ENCODE measurements at places on chromosomes 2 and 18. TPM values are rescaled to one million over a fixed set of nuclear protein-coding genes. Genes with fewer than 3 reads are reported as not detected.

Gene LRRC30
- not detected for total RNA-seq

GRCh38 chr2:25371253-25372241 is 29.8 kb upstream of the DNMT3A start:
- no peak for DNase-seq

Gene CRYBA2
- 5.6 TPM for total RNA-seq

GRCh38 chr2:70090706-70091334 is 3.5 kb downstream of the PCBP1 start:
- no peak for DNase-seq

DNA sequence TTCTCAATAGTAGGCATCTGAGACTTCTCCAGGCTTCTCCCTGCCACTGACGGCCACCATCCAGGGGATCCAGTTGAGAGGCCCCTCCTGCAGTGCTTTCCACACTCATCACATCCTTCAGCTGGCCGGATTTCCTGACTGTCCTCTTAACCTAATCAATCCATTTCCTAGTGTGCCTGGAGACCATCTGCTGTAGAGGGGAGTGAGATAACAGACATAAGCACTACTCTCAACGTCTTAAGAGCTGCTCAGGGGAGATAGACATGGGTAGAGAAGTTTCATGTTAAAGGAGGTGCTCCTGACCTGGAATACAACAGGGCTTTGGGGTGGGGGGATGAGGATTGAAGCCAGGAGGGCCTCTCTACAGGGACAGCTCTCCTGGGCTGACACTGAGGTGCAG is 14.2 kb downstream of the SPR start:
- no peak for DNase-seq

DNA sequence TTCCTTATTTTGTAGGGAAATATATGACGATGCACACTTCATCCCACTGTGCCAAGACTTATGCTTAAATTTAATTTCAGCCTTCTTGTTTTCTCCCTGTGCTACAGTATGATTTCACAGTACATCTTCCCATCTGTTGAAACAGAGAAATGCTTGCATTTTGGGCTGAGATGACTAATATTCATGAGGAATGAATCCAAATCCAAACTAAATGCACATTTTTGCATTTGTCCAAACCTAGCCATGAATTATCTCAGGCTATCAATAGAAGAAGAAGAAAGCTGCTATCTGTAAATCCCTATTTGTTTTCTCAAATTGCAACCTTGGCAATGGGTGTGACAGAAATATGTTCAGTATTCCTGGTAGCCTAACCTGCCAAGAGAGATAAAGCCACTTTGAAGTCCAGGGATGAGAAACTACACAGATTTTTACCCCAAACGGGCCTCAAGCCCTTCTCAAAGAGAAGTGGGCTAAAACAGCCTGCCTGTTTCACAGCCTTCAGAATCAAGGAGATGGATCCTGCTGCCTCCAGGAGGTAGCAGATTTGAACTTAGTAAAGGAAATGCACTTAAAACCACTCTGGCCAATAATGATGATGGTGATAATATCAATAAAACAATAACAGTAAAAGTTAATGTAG is 306.9 kb upstream of the NT5C1B start:
- no peak for DNase-seq

- DNase-seq: peak; percentile 77
Observed at GRCh38 chr2:162073888-162074631, at the start of gene DPP4. TSS of gene DPP4 (minus strand) at chr2:162074215. CDS start at chr2:162073981, 234 bp downstream.

GRCh38 chr18:73684647-73685046 is 463.0 kb downstream of the FBXO15 start:
- no peak for DNase-seq

DNA sequence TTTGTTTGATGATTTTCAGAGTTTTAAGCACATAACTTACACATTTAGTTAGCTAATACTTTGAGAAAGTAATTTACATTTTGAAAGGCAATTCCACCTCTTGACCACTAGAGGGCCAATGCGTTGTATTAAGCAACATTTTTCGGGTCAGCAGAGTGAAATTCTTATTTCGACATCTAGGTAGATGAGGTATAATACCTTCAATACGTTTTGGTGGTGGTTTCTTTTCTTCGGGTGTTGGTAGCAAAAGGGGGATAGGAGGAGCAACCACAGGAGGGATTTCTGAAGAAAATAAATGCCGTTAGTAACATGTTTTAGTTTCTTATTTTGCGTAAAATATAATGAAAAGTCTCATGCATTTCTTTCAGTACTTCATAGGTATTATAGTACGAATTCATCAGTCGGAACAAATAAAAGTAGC is 106.3 kb downstream of the TTN start:
- no peak for DNase-seq

DNA sequence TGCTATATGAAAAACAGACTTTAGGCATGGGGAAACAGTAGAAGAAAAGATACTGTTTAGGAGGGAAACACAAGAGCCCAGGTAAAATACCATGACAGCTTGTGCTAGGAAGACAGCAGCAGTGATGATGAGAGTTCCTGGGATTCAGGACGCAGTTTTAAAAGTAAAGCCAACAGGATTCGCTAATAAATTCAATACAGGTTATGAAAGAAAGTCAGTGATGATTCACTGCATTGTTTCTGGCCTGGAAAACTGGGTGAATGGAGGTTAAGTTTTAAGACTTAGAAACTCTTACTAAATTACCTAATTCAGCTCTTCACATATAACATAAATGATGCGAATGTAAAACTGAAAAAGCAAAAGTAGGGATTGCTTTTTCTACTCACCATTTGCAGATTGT is 27.9 kb upstream of the RNU4ATAC start:
- no peak for DNase-seq

DNA sequence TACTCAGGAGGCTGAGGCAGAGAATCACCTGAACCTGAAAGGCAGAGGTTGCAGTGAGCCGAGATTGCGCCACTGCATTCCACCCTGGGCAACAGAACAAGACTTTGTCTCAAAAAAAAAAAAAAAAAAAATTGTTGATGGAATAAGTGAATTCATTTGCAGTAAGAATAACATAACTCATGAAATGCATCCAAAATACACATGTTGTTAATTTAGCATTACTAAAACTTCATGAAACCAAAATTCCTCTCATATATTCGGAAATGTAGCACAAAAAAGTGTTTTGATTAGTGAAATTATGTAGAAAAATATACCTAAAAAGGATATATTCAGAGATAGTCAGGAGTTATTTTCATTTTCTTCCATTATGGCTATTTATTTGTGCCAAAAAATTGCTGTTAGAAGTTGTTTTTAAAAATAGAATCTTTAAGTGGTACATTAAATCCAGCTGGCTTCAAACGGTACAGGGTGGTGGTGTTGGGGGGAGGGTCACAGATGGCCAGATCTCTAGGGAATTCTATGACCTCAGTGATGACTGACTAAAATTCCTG is 78.2 kb upstream of the UGP2 start:
- no peak for DNase-seq

GRCh38 chr2:217966423-217967070 is 36.2 kb downstream of the TNS1 start:
- no peak for DNase-seq

DNA sequence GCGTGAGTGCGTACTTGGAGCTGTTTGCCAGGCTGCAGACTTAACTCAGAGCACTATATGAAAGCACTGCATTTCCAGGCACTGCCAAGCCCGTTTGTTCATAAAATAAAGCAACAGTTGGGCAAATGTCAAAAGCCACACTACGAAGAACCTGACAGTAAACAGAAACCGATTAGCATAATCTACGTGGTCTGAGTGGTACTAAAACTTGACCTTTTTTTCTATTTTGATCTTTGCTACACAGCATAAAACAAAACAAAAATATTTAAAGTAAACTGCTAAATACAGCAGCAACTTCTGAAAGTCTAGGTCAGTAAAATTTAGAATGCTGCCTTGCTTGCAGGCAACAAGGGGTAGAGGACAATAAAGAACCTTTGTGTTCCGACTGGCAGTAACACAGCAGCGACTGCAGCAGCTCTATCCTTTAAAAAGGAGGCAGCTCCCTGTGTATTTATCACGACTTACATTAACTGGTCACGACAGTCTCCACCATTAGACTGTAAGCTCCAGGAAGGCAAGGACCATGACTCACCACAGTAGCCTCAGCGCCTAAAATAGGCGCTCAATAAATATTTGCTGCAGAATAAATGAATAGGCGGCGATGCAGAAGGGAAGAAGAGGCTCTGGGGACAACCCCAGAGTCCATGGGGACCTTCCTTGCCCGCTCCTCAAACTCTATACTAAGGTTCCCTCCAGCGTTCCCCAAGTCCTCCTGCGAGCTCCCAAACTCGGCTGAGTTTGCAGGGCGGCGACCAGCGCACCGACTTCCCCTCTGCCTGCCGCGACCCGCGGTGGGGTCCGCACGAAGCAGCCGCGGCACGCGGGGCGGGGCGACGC is 902 bp downstream of the SS18 start:
- DNase-seq: no peak

DNA sequence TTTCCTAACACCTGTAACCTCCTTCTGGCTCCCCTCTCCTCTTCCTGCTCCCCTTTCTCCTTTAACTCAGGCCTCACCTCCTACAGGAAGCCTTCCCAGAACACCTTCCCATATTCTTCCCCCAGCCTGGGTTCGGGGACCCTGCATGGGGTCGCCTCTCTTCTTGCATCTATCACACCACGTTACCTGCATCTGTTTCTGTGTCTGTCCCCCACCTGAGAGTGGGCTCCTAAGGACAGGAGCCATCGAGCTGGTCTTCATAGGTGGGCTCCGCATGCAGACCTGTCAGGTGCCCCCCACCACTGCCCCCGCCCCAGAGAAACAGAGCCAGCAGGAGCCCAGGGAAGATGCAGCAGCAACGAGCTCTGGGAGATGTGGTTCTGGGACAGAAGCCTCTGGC is 123.2 kb upstream of the GLI2 start:
- no peak for DNase-seq

- DNase-seq: no peak
Observed at GRCh38 chr2:201197781-201198180, 14.8 kb downstream of the CASP10 start.

- DNase-seq: no peak
Observed at GRCh38 chr2:217845301-217845700, 157.5 kb downstream of the TNS1 start.

GRCh38 chr2:127143841-127144782 is 37.2 kb upstream of the BIN1 start:
- no peak for DNase-seq

Gene IGFBP2
- total RNA-seq: 10.5 TPM

Gene TUBB8B
- total RNA-seq: not detected

DNA sequence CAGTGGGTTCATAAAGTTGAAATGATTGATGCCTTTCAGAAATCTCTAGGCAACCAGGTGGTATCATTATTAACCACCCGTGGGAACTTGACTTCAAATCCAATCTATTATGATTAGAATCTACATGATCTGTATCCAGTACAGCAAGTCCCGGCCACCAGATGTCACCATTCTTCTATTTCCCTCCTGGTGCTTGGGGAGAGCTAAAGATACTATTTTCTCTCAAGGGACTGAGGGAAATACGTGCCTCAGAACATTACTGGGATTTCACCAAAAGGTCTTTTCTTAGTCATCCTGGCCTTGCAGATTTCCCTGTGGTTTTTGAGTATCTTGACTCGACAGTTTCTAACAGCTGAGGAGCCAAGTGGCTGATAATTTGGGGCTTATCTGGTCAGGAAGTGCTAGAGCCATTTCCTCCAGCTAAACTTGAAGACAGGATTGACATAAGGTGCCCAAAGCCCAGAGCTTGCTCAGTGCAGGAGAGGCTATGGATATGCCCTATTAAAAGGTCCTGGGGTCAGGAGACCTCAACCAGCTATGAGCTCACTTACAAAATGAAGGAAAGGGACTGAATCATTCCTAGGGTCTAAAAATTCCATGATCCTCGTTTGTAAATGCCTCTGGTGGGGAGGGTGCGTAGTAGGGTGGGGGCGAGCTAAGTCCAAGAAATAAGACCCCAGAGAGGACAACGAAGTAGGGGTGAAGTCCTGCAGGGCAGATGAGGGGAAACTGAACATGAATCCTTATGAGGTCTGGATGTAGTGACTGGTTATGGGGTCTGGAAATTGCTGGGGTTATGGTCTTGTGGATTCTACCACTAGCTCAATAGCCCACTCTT is 135.4 kb upstream of the MGAT5 start:
- peak; percentile 91 for DNase-seq

Gene POTEJ
- 0.60 TPM for total RNA-seq

GRCh38 chr2:159508140-159508539 is 108.2 kb downstream of the BAZ2B start:
- DNase-seq: no peak

DNA sequence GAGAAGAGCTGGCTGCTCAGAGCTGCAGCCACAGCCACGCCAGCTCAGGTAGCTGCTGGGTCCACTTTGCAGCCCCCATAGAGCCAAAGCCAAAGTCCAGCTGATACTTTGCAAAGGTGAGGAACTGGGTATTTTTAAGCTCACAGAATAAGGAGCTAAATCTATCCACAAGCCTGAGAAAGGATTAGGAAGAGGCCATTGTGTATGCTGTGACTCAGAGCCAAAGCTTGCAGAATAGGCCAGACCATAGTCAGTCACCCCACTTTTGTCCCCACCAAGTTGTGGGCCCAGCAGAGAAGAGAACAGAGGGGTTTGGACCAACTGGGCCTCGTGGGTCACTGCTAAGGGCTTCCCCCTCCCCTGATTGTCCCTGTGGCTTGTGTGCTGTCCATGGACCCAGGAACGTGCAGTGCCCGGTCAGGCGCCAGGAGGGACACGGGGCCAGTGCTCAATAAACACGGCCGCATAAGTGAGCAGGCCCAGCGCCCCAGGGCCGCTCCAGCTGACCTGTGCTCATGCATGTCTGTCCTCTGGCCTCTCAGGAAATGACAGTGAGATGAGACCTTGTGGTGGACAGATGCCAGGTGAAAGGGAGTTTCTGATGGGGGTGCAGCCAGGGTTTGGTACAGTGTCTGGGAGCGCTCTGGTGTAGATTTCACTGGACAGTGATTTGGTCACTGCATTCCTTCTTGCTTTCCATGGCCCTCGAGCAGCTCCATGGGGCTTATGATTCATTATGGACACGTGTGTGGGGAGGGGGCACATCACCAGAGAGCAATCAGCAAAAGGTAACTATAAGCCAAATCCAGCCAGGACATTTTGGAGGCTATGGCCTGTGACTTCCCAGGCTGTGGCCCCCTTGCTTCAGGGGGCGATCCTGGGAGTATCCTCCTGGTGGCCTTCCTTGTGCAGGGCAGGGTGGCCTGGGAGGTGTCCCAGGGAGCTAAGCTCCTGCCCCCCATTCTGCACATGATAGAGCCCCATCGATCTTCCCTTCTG is 31.3 kb downstream of the MAL start:
- DNase-seq: no peak

GRCh38 chr18:74714791-74715190 is 117.1 kb downstream of the ZNF407 start:
- no peak for DNase-seq

Gene LOXHD1
- total RNA-seq: not detected

- no peak for DNase-seq
Observed at GRCh38 chr2:25587361-25587760, 86.0 kb downstream of the DTNB start.

GRCh38 chr2:182522405-182522896 is 95.6 kb upstream of the PDE1A start:
- no peak for DNase-seq

- no peak for DNase-seq
Observed at GRCh38 chr18:55587418-55588110, 428 bp downstream of the TCF4 start.

Gene ANKRD30BL
- total RNA-seq: not detected

Gene COBLL1
- 27.0 TPM for total RNA-seq
